ENCODE measurements at places on chromosomes 5 and 9.

DNA sequence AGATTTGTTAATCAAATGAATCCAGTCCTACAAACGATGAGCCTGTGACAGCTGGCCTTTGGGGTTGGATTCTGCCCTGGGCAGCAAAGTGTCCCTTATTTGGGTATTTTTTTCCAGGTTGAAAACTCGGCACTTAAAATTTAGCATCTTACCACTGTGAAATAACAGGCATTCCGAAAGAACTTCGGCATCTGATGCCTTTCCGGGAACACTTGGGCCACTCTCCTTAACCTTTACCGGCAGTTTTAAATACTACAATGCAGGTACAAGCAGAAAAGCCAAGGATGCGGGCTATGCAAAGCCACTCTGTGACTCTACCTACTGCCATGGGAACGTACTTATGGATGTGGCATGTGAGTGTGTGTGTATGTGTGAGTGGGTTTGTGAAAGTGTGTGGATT is 1.0 kb upstream of the RASGRF2 start:
- DNase-seq: no peak

GRCh38 chr9:136542241-136543040 is 3.4 kb downstream of the NOTCH1 start:
- DNase-seq: no peak

- DNase-seq: no peak
Observed at GRCh38 chr9:8652255-8652654, 852.7 kb upstream of the DMAC1 start.

GRCh38 chr5:78501411-78502352 is 141.3 kb downstream of the SCAMP1 start:
- no peak for DNase-seq

- peak; percentile 23 for DNase-seq
Observed at GRCh38 chr9:88258024-88258423, 119.7 kb upstream of the SPATA31C2 start.

GRCh38 chr5:32369542-32370155 is 56.9 kb upstream of the MTMR12 start:
- no peak for DNase-seq

DNA sequence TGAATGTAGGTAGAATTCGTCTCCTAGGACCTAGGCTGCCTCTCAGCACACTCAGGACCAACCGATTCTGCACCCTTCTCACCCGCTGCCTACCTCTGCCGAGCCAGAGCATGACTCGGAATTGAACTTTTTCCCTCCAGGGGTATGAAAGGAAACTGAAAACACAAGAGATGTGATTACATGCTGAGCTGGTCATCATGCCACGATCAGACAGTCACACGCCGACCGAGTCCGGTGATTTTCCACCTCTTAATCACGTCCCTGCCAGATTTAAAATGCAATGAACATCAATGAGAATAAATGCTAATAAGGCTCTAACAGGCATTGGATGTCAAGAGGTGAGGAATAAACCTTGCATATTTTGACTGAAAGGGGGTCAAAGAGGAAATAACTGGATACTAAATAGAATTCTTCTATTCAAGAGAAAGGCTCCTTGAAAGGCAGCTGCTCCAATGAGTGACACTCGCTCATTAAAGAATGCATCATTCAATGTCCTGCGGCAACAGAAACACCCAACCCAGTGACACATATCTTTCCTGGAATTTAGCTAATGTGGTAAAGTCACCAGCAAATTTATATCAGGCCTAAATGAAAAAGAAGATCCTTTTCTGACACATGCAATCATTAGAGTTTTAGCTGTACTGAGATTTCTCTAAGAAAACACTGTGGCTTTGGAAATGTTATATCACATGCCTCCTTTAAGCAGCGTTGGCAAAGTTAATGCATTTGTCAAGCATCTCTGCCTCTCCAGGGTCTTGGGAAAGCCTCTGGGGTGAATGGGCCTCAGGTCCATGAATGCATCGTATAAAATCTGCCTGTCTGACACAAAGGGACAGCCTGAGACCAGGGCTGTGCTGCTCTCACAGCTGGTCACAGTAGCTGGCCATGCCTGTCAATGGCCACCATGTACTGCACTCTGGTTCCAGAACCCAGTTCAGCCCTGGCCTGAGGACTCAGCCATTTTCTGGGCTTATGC is 128.7 kb downstream of the SPOCK1 start:
- DNase-seq: no peak

DNA sequence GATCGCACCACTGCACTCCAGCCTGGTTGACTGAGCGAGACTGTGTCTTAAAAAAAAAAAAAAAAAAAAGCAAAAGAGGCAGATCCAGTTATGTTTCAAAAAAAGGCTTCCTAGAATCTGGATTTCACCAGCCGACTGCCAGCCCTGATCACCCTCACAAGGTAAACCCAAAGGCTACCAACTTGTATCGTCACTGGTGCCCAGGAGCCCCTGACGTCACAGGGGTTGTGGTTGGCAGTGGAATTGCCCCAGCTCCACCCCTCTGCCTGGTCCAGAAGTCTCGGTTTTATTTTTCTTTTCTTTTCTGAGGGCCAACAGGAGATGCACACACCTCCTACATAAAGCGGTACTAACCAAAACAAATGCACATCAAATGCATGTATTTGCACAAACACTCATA is 6.0 kb upstream of the LMX1B start:
- DNase-seq: no peak

DNA sequence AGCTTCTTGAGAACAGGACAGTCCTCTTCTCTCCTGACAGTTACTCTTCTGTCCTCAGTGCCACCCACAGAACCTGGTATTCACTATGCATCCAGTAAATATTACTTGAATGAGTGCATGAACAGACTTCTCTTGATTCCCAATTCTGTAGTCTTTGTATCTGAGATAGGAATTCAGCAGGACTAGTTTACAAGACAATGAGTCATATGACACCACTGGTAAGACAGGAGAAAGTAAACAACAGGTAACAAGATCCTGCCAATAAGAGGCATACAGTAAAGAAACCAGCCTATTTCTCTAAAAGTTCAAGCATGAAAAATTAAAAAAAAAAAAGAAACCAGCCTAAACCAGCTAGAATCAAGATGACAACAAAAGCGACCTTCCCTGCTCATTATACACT is 6.2 kb downstream of the ZNF883 start:
- DNase-seq: no peak

GRCh38 chr5:17302106-17302505 is 84.7 kb downstream of the BASP1 start:
- DNase-seq: no peak

DNA sequence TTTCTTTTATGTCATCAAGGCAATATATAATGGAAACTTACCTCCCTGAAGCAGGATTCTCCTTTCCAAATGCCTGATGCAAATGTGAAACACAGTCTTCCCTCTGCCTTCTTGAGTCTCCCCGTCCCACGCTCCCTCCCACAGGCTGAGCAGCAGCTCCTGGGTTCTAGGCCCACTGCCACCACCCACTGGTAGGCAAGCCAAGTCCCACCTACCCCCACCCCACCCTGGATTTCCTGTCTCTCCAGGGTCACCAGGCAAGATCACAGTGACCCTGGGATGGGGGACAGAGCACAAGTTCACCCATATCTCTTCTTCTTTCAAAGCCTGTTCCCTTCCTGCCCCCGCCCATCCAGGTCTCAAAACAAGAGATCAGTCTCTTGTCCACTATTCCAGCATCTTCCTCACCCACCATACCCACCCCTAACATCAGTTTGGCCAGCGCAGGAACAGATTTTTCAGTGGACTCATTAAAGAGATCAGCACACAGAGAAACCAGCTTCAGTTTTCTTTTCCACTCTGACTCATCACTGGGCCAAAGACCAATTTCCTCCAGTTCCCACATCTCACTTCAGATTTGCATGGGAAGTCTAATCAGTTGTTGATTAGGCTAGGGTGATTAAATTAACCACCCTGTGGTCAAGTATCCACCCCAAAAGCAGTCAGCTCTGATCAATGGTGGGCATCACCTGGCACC is 151.5 kb downstream of the ACTL7B start:
- DNase-seq: no peak

DNA sequence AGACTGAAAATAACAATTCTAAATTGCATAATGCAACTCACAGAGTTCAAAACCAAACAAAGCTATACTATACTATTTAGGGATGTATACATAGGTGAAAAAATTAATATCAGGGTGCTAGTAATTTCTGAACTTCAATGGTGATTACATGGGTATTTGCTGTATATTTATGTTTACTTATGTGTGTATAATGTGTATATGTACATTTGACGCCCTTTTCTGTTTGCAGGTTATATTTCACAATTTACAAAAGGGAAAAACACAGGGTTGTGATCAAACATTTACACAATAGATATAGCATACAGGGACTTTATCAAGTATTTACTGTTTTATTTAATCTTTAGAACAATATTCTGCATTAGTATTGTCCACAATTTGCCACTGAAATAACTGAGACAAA is 184.0 kb downstream of the DENND1A start:
- DNase-seq: no peak
